ENCODE measurements at places on chromosomes 12 and 14.

- no peak for DNase-seq
These were observed 88.4 kb upstream of the PRKD1 start for GRCh38 chr14:30016002-30016401.

DNA sequence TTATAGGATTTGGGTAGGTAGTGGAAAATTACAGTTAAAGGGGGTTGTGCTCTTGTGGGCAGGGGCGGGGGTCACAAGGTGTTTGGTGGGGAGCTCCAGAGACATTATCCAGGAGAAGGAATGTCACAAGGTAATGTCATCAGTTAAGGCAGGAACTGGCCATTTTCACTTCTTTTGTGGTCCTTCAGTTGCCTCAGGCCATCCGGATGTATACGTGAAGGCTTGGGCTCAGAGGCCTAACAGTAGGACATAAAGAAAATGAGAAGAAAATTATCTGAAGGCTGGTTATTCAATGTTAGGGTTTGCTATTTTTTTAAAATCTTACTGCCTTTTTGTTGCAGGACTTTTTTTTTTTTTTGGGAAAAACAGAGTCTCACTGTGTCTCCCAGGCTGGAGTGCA, 2.5 kb upstream of the PSEN1 start:
- DNase-seq: no peak

- DNase-seq: no peak
These were observed 11.9 kb upstream of the UBE2N start for GRCh38 chr12:93453633-93454032.

DNA sequence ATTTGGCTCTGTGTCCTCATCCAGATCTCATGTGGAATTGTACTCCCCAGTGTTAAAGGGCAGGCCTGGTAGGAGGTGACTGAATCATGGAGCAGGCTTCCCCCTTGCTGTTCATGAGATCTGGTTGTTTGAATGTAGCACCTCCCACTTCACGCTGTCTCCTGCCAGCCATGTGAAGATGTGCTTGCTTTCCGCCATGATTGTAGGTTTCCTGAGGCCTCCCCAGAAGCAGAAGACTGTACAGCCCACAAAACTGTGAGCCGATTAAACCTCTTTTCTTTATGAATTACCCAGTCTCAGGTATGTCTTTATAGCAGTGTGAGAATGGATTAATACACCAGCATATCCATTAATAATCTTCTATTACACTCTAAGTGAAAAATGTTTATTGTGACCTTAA, 70.2 kb downstream of the BAZ1A start:
- no peak for DNase-seq

- no peak for DNase-seq
These were observed 30.0 kb downstream of the MMP17 start for GRCh38 chr12:131857908-131858850.

DNA sequence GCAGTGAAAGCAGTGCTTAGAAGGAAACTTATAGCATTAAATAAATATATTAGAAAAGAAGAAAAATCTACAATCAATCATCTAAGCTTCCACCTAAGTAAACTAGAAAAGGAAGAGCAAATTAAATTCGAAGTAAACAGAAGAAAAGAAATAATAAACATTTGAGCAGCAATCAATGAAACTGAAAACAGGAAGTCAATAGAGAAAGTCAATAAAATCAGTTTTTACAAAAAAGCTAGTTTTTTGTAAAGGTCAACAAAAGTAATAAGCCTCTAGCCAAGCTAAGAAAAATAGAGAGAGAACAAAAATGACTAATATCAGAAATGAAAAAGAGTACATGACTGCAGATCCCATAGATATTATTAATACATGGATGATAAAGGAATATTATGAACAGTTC, 34.2 kb upstream of the KTN1 start:
- DNase-seq: no peak

DNA sequence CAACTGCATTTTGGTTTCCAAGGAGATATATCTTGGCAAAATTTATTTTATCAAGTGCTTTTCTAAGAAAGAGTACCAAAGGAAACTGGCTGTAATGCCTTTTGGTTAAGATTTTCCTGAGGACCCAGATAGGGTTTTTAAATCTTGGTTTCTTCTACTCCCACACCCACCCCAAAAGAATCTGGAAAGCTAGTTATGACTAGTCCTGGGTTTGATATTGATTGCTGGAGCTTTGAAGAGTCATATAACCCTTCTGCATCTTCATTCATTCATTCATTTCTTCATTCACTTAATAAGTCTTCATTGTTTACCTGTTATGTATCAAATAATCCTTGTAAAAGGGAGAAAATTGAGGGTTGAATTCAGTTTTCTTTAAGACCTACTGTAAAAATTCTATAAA, 425.2 kb downstream of the PCNX1 start:
- no peak for DNase-seq

DNA sequence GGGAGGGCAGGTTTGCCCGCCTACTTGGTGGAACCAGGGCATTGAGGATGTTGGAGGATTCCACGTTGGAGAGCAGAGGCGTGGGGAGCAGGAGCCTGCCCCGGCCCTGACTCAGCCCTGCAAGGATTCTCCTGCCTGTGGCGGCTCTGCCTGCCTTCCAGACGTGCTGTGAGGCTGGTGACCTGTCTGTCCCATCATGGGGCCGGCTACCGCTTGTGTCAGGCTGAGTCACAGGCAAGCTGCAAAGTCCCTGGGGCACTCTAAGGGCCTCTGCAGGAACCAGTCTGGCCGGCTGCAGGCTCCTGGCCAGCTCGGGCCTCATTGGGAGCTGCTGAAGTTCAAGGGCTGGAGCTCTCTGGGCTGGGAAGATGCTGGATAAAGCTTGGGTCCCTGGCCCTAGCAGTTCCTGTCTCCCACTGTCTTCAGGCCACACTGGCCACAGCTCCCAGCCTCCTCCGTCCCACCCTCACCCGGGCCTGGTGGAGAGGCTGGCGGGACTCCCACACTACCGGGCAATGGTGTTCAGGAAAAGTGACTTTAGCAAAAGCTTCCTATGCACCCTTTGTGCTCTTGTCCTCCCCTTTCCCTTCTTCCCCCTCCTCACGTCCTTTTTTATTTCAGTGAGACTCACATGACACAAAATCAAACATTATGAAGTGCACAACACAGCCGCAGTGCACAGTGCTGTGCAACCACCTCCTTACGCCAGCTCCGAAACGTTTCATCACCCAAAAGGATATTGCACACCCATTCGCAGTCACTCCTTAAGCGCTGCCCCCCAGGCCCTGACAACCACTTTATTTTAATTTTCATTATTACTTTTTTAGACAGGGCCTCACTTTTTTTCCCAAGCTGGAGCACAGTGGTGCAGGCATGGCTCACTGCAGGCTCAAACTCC, 22.0 kb upstream of the ULK1 start:
- DNase-seq: no peak

- DNase-seq: no peak
These were observed 29.5 kb upstream of the APOLD1 start for GRCh38 chr12:12755923-12756322.

DNA sequence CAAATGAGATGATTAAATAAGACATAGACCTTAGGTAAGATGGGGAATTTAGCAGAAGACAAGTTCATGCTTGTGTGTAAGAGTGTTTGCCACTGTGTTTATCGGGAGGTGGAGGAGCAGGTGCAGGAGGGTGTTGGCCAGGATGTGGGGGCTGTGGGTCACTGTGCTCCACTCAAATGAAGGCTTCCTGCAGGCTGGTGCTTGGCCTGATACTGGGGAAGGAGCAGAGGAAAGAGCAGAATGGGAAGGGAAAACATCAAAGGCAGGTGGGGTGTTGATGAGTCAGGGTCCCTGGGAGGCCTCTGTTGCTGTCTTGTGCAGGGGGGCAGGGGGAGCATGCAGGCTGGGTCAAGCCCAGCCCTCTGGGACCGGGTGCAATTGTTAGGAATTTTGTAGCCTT, 126.5 kb downstream of the TSPAN9 start:
- DNase-seq: no peak

DNA sequence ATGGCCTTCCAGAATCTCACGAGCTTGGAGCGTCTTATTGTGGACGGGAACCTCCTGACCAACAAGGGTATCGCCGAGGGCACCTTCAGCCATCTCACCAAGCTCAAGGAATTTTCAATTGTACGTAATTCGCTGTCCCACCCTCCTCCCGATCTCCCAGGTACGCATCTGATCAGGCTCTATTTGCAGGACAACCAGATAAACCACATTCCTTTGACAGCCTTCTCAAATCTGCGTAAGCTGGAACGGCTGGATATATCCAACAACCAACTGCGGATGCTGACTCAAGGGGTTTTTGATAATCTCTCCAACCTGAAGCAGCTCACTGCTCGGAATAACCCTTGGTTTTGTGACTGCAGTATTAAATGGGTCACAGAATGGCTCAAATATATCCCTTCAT, 92.2 kb downstream of the FLRT2 start:
- no peak for DNase-seq

DNA sequence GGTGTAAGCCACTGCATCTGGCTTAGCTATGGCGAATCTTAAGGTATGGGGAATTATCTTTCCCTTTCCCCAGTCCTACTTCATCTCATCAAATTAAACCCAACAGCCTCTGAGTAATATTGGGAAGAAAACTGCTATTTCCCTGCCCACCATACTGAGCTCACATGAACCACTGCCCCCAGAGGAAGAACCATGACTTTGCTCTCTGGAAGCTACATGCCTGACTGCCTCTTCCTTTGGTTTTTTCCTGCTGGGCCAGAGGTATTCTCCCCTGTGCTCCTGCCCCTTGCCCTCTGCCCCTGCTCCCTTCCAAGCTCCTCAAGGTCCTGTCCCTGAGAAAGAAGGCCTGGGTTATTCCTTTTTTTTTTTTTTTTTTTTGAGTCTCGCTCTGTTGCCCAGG, 15.2 kb downstream of the RILPL2 start:
- DNase-seq: no peak

GRCh38 chr12:6450091-6450868, 1.6 kb upstream of the TAPBPL start:
- no peak for DNase-seq

GRCh38 chr14:24036169-24036962, 15.4 kb upstream of the CARMIL3 start:
- peak; percentile 48 for DNase-seq
